ENCODE measurements at places on chromosomes 7 and 10.

DNA sequence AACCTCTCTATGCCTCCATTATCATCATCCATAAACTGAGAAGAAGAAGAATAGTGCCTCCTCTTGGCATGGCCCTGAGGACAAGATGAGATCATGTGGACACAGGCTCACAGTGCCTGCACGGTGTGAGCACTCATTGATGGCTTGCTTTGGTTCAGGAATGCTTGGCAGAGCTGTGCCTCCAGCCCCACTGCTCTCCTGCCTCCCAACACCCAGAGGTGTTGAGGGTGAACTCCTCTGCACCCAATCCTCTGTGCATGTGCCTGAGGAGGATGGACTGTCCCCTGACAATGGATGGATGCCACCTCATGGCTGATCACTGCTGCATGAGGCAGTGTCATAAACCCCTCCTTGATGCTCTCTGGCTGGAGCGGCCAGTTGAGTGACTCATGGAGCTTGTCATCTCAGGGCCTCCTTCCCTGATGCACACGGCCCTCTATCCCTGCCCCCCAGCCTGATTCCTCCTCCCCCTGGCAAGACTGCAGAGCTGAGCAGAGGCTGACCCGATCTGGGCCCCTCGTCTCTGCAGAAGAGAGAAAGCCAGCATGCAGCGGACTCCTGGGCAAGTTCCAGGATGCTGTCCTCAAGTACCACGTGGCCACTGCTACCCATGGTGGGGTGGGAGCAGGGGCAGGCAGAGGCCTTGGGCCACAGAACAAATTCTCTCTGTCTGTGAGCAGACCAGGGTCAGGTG lies 136.3 kb downstream of the KCNMA1 start:
- peak; percentile 90 for DNase-seq

- DNase-seq = no peak
Measured at GRCh38 chr7:3112479-3113134, 68.9 kb upstream of the CARD11 start.

DNA sequence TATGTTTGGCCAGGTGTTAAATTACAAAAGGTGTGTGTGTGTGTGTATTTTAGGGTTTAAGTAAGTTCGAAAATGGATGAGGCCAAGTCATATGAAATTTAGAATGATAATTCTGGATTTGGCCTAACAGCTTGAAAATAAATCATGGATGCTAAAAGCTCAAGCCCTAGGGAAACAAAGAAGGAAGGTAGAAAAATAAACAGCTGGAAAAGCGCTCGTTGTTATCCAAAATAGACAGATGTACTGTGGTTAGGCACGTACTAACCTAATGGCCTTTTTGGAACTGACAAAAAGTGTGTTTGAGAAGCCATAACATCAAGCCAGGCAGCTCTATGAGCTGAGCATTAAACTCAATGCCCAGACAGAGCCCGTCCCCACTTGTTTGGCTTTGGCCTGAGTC lies 17.5 kb upstream of the PALS2 start:
- no peak for DNase-seq

DNA sequence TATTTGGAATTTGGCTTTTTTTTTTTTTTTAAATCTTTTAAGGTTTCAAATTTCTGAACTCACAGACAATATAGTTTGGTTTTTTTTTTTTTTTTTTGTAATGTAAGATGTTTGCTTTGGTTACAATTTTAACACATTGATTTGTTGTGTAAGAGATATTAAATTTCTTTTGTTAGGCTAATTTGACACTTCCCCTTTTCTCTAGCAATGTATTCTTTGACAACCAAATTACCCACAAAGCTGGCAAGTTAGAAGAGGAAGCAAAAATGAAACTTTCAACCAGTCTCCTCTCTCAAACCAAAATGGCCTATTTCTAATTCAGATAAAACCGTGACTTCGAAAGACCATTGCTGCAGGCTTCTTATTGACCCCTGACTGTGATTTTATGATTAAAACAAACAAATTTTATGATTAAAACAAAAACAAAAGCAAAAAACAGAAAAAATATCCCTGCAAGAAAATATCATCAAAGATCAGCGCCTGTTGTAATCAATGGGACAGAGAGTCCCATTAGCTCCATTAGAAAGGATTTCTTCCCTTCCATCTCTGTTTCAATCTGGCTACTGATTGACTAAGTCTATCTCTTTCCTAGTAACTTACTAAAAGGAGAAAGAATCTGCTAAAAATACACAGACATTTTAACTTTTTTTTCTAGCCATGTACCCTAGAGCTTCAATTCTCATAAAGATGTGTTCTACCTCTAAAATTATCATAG lies 489.2 kb downstream of the MDFIC start:
- DNase-seq = no peak

DNA sequence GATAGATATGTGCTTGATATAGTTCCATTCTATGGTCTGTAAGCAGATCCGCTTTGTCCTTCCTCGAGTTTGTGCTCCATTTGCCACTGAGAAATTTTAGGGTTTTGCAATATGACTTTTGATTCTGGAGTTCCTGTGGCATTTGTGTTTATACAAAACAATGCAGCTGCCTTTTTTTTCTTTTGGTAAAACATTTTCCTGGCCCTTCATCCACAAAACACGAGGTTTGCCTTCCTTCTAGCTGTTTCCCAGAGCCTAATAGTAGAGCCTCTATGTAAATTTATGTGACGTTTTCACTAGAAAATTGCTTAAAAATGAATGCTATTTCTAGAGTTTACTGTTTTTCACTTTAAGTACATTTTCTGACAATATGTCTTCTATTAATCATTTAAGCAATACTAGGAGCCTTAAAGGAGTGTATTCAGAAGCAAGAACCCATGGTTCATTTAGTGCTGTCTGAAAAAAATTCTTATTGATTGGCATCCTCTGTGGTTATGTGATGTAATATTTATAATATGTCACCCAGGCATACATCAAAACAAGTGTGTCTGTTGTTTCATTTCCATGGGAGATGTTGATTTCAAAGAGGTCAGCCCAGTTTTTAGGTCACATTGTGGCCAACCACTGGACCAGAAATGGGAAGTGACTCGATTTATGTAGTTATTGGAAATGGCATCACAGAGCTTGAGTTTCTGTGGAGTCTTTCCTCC lies 618.3 kb downstream of the LRMDA start:
- no peak for DNase-seq

DNA sequence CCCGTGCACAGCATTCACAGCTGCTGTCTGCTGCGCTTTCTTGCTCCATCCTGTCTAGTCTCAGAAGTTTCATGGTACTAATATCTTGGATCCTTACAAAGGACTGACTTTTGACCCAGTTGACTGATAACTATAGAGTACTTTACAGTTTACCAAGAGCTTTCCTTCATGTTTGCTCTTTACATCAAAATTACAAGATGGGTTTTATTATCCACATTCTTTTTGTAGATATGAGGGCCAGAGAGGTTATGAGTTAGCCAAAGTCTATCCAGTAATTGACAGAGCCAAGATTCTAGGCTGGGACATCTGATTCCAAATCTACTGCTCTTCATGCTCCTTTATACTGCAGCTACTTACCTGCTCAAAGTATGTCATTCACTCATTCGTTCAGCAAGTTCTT lies 218.2 kb downstream of the AUTS2 start:
- no peak for DNase-seq

DNA sequence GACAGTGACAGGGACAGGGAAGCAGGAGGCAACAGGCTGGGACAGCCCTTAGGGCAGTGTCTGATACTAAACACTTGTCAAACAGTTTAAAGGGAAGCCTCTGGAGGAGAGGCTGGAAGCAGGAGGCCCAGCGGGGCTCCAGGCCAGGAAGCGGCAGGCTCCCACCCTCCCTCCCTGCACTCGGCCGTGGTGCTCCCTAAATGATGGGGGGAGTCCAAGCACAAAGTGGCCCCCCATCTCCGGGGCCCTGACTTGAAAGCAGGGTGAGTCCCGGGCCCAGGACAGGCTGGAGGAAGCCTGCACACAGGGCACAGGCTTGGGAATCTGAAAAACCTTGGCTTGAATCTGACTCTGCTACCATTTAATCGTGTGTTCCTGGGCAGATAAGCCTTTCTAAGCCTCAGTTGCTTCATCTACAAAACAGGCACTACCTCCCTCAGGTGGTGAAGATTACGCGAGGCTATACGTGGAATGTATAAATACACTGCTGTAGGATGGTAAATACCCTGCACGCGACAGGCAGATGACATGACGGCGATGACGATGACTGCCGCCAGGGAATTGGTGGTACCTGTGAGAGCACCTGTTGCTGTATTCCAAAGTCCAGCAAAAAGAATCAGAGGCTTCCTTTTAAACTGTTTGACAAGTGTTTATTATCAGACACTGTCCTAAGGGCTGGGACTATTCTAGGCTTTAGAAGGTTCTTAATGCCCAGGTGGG lies 34.1 kb downstream of the GBX1 start:
- DNase-seq = no peak

DNA sequence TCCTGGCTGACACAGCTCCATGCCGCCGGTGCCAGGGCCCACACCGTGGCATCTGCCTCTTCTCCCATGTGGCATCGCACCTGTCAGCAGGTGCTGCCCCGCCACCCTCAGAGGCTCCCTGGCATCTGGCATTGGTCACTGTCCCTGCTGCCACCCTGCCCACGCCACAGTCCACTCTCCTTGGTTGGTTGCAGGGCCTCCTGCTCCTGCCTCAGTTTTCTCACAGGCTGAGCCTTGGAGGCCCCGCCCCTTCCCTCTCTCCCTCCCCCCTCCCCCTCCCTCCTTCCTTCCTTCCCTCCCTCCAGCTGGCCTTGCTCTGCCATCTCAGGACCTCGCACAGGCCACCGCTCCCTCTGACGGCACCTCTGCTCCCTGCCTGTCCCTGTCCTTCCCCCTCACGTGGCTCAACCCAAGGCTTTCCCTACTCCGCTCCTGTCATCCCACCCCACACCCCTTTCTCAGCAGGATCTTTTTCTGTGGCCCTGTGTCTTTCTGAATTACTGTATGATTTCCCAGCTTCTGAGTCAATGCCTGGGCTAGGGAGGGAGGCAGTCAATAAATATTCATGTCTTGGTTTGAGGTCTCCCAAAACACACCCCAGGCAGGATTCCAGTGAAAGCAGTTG lies 87.4 kb downstream of the INPP5A start:
- no peak for DNase-seq

- DNase-seq = no peak
Measured at GRCh38 chr10:79601939-79602338, 8.8 kb upstream of the SFTPA1 start.
